ENCODE measurements at places on chromosomes 6 and 20.

GRCh38 chr6:130717657-130718056 lies 109.5 kb upstream of the SMLR1 start:
- peak; percentile 32 for DNase-seq

DNA sequence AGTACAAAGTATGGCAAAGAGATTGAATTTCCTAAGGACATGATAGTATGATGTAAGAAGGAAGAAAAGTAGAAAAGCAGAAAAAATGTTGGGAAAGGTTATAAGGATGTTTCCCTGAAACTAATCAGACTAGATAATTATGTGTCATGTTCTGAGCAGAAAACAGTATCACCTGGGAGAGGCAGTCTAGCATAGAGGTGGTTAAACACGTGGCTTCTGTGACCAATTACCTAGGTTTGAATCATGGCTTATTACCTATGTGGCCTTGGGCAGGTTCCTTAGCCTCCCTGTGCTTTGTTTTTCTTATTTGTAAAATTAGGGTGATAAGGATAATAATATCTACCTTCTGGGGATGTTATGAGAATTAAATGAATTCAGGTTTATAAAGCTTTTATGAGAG lies 38.0 kb downstream of the SCGN start:
- no peak for DNase-seq

- no peak for DNase-seq
These were observed 25.6 kb upstream of the ARMH2 start for GRCh38 chr6:24824142-24824938.

DNA sequence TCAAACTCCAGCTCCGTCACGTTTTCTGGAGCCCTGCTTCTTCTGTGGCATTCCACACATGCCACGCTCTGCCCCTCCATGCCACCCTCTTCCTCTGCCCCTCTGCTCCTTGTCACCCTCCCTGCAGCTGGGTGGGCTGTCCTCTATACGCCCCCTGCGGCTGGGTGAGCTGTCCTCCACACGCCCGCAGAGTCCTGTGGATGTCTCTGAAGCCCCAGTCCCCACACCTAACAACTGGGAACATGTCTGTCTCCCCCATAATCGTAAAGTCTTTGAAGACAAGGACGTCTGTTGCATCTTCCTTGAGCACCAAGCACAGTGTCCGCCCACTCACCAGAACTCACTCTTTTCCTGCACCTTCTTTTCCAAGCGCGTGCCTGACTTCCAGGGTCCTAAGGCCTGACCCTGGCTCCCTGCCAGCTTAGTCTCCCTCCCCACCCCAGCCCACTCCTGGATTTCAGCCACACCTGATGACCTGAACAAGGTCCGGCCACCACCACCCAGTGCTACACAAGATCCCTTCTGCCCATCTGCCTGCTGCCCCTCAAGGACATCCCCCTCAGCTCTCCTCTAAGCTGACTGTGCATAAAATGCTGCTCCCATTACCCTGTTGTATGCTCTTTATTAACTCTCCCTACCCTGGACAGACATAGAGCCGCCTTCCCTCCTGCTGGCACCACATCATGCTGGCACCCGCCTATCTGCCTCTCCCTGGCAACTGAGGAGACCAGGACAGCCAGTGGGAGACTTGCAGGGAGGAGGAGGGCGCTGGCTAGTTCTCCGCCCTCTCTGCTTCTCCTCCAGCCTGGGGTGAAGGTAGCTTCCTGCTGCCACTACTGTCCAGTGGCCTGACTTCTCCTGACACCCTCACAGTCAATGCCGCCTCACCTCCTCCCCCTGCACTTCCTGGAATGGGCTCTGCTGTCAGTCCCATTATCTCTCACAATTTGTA lies 10.7 kb upstream of the PRR18 start:
- DNase-seq = no peak

- no peak for DNase-seq
These were observed 25.4 kb upstream of the RIMS4 start for GRCh38 chr20:44835661-44836221.

DNA sequence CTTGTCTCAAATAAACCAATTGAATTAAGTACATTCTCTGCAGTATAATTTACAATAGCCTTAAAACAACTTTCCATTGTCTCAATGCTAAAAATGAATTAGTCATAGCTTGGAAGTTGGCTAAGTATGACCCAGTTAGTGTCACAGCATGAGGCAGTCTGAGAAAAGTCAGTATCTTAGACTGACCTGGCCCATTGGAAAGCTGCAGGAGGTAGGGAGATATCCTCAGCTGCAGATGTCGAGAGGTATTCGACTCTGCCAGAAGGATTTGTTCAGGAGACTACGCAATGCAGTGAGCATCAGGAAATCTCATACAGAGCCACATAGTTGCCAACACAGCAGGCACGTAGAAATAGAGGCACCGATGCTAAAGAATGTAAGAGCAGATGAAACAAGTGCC lies 350.9 kb upstream of the NRSN1 start:
- DNase-seq = no peak

DNA sequence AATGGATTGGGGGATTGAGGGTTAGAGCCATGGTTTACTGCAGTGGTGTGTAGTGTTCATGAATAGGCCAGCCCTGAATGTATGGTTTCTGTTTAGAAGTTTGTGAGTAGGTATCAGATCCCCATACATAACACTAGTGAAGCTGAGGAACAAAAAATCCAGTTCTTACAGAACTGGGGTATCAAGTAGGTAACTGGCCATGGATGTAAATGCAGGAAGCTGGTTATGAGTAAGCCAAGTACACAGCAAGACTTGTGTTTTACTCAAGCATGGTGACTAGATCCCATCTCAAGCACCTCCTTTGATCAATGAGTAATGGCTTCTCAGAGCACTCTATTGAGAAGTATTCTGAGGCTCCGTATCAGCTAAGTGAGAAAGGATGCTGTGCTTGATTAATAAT lies 613.7 kb upstream of the FLRT3 start:
- no peak for DNase-seq

- DNase-seq = no peak
These were observed 1.8 kb upstream of the CTSZ start for GRCh38 chr20:59008715-59009336.

GRCh38 chr6:16198061-16198705 lies 40.2 kb upstream of the GMPR start:
- no peak for DNase-seq

- DNase-seq = no peak
These were observed 42.4 kb downstream of the ALDH5A1 start for GRCh38 chr6:24537082-24537699.

DNA sequence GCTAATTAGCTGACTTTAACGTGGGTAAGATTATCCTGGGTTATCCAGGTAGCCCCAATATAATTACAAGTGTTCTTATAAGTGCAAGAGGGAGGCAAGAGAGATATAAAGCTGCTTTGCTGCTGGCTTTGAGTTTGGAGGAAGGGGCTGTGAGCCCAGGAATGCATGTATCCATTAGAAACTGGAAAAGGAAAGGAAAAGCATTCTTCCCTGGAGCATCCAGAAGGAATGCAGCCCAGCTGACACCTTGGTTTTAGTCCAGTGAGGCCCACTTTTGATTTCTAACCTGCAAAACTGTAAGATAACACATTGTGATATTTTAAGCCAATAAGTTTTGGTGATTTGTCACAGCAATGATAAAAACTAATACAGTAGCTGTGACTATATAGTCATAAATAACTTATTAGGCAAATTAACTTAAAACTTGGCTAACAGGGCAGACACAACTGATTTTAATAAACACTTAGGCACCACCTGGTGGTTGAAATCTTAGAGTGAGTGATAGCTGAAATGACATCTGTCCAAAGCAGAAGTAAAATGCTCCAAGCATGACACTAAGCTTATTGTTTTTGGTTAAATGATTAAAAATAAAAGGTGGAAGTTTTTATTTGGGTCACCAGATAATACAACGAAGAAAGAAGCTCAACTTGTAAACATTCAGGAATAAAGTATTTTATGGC lies 35.6 kb downstream of the ADGRF4 start:
- DNase-seq = peak; percentile 6

DNA sequence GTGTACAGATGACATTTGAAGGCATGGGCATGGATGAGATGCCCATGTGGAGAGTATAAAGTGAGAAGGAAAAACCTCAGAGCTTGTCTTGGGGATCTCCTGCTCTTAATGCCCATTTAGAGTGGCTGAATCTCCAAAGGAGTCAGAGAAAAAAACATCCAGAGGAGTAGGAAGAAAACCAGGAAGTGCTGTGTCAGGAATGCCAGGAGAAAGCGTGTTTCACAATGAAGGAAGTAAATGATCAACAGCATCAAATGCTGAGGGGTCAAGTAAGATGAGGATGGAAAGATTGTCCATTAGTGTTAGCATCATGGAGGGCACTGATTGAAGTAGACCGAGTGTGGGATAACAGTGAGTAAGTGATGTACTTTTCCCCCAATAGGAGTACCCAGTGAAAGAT lies 56.1 kb downstream of the FIG4 start:
- no peak for DNase-seq

DNA sequence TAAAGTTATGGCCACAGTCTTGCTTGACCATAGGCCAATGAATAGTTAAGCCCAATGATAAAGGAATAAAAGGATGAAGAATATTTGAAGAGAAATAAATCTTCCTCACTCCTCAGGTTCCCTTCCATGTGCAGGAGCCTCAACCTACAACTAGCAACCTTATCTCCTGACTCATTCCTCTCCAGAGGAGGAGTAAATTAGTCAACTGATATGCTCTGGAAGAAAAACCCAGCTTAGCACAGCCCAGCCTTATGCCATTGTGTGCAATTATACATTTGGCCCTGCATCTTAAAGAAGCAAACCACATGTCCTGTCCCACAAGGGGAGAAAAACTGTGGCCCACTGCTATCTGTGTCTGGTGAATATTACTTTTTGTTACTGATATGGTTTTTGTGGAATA lies 82.1 kb downstream of the PHIP start:
- DNase-seq = no peak

DNA sequence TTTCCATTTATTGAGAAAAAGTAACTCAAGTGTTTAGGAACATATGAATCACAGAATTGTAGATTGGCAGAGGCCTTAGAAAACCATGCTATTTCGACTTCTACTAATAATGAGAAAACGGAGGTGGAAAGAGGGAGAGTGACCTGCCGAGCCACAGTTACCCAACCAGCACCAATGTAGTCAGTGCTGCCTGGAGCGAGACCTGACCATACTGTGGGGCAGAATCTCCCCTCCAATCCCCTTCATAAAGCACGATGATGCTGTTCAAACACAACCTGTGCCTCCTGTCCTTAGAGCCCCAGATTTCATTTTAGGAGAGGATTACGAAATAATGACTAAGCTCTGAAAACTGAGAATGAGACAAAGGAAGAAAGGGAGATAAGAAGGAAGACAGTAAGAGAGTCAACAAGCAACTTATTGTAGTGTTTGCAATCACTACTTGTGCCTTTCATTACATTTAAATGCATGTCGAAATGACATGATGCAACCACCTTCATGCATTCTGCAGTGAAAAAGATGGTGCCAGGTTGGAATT lies 70.6 kb downstream of the ATXN1 start:
- no peak for DNase-seq

GRCh38 chr6:35357677-35358076 lies 15.3 kb downstream of the PPARD start:
- DNase-seq = no peak

GRCh38 chr20:3843490-3843889 lies 3.1 kb upstream of the MAVS start:
- DNase-seq = no peak

DNA sequence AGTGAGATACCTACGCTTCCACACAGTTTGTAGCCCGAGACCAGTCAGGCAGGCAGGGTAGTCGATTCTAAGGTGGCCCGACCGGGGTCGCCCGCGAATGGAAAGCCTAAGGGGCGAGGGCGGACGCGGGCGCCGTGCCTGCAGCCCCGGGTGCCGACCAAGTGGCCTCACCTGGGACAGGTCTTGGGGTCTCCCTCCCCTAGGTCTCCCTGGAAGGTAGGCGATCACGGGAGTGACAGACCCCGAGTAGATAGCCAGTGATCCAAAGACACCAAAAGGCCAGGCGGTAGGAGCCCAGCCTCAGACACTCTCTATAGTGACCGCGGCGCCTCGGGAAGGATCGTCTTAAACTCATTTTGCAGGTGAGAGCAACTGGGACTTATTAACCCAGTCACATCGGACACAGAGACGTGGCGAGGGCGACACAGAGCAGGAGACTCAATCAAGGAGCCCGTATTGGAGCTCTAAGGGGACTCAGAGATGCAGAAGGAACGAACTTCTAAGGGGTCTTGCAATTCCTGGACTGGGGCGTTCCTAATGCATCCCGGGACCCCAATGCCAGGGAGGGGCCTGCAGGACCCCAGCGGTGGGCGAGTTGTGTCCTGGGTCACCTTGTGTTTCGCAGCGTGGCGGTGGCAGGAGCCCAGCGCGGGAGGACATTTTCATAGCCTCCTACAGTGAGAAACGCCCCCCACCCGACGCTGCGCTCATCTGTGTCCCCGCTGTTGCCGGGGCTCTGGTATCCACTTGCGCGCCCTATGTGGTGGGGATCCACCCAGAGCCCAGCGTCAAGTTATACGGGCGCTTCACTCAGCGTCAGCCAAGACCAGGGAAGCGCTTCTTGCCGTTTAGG lies 2.1 kb upstream of the VSX1 start:
- DNase-seq = peak; percentile 51

DNA sequence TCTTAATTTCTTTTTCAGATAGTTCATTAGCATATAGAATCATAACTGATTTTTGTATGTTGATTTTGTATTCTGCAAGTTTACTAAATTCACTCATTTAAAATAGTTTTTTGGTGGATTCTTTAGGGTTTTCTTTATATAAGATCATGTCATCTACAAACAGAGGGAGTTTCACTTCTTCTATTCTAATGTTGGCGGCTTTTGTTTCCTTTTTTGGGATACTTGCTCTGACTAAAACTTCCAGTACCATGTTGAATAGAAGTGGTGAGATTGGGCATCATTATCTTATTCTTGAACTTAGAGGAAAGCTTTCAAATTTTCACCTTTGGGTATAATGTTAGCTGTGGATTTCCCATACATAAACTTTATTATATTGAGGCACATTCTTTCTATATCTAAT lies 296.9 kb downstream of the BCKDHB start:
- DNase-seq = no peak

GRCh38 chr6:160972111-160972510 lies 19.5 kb upstream of the MAP3K4 start:
- DNase-seq = no peak

DNA sequence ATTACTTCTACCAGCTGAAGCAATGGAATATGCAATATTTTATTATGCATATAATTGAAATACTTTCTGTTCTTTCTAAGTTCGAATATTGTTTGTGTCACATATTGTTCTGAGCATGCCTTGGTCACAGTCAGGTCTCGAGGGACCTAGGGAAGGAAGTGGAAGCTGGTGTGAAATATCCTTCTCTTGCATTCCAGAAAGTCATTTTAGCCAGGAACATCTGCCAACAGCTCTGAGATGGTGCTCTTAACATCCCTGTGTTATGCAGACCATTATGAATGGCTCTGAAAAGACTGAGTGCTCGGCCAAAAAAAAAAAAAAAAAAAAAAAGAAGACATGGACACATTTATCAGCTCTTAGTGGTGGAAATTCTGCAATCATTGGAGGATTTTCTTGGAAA lies 132.7 kb upstream of the JAG1 start:
- no peak for DNase-seq

GRCh38 chr6:105806486-105806920 lies 279.6 kb upstream of the PRDM1 start:
- DNase-seq = no peak

- peak; percentile 74 for DNase-seq
These were observed 165.8 kb upstream of the CITED2 start for GRCh38 chr6:139540276-139540675.

Measured in CD4-positive, alpha-beta T cell treated with Interleukin-2 at 100 ng/mL for 4 hours (primary cell).